ENCODE measurements at places on chromosomes 16 and 17. TPM values are rescaled to one million over a fixed set of nuclear protein-coding genes. Genes with fewer than 3 reads are reported as not detected.

- no peaks in the 10 kb centered on the region for H3K36me3 ChIP-seq
- DNase-seq = no peak
- H3K27ac ChIP-seq = no peak overlapping the region
- no peak overlapping the region for H3K4me3 ChIP-seq
- H3K4me1 ChIP-seq = peaks cover 1% of the 10 kb centered on the region
Measured at GRCh38 chr17:41617698-41618097, 5.1 kb upstream of the KRT16 start.

- H3K36me3 ChIP-seq = no peaks in the 10 kb centered on the region
- no peak for DNase-seq
- H3K27ac ChIP-seq = no peak overlapping the region
- H3K4me3 ChIP-seq = no peak overlapping the region
- no peaks in the 10 kb centered on the region for H3K27me3 ChIP-seq
Measured at GRCh38 chr16:73234496-73234895, 186.6 kb upstream of the ZFHX3 start.

DNA sequence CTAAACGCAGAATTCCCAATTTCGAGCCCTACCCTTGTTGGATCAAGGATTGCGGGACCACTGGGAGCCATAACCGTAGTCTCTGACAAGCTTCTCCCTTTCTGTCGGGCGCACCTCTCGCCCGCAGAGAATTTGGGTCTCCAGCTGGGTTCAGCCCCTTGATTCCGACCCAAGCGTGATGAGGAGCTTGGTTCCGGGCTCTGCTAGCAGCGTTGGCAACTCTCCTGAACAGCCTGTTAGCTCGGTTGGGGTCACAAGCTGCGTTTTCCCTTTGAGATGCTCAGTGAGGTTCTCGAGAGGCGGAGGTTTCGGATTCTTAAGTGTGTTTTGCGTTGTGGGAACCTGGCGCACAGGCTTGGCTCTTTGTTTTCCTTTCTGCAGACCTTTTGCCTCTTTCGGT lies 655 bp downstream of the ATXN1L start:
- H3K36me3 ChIP-seq = peaks cover 25% of the 10 kb centered on the region
- H3K4me3 ChIP-seq = peak overlapping the region; percentile 98

DNA sequence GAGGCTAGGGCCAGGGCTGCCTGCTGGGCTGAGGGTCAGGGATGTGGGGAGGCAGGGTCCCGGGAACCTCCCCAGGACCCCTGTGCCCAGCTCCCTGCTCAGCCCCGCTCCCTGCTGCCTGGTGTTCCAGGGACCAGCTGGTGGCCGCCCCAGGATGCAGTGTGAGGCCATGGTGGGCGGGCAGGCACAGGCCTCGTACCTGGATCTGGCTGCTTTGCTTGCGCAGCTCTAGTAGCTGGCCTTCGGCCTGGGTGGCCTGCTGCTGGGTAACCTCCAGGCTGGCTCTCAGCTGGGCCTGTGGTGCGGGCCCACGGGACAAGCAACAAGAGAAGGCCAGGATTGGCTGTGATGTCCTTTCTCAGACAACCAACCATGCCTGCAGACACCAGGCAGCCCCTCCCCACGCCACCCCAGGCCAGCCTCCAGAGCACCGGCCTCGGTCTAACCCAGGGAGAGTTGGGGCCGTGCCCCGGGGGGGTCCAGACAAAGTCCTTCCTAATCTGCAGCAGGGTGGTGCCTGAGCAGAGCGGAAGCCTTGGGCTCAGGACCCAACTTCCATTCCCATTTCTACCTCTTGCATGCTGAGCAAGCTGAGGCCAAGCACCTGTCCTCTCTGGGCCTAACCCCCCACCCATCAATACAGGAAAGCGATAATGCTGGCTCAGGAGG lies 4.1 kb downstream of the TRIM65 start:
- peaks cover 19% of the 10 kb centered on the region for H3K4me1 ChIP-seq
- peaks cover 18% of the 10 kb centered on the region for H3K36me3 ChIP-seq
- H3K27me3 ChIP-seq = no peaks in the 10 kb centered on the region
- DNase-seq = no peak
- H3K27ac ChIP-seq = no peak overlapping the region

GRCh38 chr17:72640415-72641165 lies 451.9 kb downstream of the SLC39A11 start:
- H3K27ac ChIP-seq = peak overlapping the region; percentile 37
- H3K4me3 ChIP-seq = no peak overlapping the region
- peaks cover 2% of the 10 kb centered on the region for H3K4me1 ChIP-seq
- no peaks in the 10 kb centered on the region for H3K27me3 ChIP-seq
- no peak for DNase-seq
- no peaks in the 10 kb centered on the region for H3K36me3 ChIP-seq

DNA sequence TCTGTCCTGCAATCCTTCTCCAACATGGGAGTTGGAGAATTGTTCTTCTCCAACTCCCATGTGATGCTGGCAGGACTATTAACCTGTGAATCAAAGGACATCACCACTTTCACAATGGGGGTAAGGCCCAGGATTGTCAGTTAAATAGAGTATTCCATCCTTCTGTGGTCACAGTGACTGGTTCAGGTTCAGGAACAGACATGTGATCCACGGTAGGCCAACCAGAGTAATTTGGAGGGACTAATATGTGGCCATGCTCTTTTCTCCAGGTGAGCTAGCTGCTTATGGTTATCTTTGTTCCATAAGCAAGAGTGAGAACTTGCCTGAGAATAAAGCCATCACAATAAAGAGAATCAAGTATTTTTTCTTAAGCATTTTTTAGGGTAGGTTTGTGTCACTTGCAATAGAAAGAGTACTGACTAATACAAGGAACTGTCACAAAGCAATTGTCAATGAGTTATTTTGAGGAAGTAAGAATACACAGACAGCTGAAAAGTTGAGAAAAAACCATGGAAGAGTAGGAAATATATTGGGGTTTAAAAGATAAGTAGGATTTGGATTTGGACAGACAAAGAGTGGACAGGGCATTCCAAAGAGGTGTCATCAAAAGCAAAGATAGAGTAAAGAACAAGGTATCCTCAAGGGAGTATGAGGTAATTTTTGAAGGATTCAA lies 63.4 kb downstream of the BRIP1 start:
- DNase-seq = no peak
- H3K27me3 ChIP-seq = no peaks in the 10 kb centered on the region
- H3K4me3 ChIP-seq = no peak overlapping the region
- H3K27ac ChIP-seq = no peak overlapping the region
- no peaks in the 10 kb centered on the region for H3K4me1 ChIP-seq

DNA sequence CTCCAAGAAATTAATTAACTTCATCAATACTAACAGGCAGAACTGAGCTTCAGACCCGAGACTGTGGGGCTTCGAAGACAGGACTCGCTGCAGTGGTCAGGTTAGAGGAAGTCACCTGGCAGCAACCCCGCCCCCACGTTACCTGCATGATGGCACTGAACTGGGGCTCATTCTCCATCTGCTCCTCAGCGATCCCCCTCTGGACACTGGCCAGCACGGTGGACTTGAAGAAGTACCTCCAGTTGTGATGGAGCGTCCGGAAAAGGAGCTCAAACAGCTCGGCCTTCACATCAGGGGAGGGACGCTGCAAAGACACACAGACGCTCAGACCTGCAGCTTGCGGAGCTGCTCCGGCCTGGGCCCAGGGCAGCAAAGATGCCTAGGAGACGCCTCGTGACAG lies 40.9 kb upstream of the GSG1L start:
- H3K4me3 ChIP-seq = no peak overlapping the region
- no peak for DNase-seq
- H3K27me3 ChIP-seq = no peaks in the 10 kb centered on the region

DNA sequence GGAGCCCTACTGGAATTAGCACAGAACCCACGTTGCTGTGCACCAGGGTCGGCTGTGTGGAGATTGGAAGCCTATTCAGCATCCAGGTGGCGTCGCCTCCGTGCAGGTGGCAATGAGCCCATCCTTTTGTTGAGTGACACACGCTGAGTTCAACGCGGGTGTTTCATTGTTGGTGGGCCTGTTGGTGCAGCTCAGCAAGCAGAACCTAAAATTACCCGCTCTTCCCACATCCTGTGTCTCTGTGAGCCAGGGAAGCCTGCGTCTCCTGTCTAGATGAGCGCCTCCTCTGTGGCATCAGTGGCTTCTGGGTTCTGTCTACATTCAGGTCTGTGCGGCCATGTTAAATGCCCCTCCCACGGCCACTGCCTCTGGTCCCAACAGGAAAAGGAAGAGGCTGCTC lies 14.5 kb downstream of the CD2BP2 start:
- H3K27ac ChIP-seq = peak overlapping the region; percentile 56
- DNase-seq = no peak
- H3K27me3 ChIP-seq = no peaks in the 10 kb centered on the region
- H3K4me3 ChIP-seq = no peak overlapping the region

DNA sequence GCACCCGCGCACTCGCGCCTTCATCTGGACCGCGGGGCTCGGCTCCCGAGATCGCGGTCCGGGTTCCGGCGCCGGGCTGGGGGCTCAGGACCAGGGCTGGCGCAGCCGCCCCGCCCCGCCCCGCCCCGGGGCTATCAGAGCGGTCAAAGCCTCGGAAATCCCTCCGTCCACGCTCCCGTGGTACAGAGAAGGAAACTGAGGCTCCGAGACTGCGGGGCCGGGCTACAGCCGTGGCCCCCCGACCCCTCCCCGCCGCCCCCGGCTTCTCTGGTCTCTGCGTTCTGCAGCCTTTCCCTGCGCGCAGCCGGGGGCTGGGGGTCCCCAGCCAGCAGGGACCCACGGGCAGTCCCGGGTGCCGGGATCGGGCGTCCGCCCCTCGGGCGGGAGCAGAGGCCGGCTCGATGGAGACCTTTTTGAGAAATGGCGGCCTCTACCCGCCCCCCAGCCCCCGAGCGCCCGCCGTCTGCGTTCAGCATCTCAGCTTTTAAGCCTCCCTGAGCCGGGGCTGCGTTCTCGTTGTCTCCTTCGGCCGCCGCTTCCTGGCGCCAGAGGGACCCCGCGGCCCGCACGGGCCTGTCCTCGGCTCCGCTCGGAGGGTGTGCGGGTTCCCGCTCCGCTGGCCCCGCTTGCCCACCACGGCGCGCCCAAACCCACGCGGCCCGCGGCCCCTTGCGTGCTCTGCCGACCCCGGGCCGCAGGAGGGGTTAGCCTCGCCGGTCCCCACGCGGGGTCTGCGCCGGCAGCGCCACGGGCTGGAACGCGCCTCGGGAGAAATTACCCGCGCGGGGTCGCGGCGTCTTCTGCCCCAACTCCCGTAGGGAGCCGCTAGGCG lies 1.5 kb upstream of the NPTX1 start:
- H3K4me1 ChIP-seq = peaks cover 27% of the 10 kb centered on the region
- DNase-seq = no peak
- H3K4me3 ChIP-seq = peak overlapping the region; percentile 30
- no peaks in the 10 kb centered on the region for H3K36me3 ChIP-seq
- peaks cover 99% of the 10 kb centered on the region for H3K27me3 ChIP-seq

DNA sequence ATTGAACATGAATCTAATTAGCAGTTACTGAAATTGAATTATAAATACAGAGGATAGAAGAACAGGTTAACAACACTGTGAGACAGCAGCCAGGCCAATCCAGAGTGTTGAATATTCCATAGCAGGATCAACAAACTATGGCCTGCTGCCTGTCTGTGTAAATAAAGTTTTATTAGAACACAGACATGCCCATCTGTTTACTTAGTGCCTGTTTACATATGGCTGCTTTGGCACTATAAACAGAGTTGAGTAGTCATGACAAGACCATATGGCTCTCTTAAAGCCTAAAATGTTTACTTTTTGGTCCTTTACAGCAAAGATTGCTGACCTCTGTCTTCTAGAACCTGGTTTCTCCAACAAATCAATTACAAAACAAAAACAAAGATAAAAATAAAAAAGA lies 115.4 kb upstream of the CDC42EP4 start:
- H3K4me1 ChIP-seq = peaks cover 4% of the 10 kb centered on the region
- no peak overlapping the region for H3K27ac ChIP-seq
- H3K27me3 ChIP-seq = no peaks in the 10 kb centered on the region

GRCh38 chr17:35373534-35373983 lies at the start of gene SLFN11:
Gene SLFN11, minus strand, starts transcription at chr17:35373621. Its CDS starts 9,814 bp downstream, at chr17:35363807.
- H3K4me3 ChIP-seq = peak within 1 kb of the TSS; percentile 76
- H3K36me3 ChIP-seq = no peaks in the 10 kb centered on the region
- peak within 1 kb of the TSS; percentile 81 for H3K27ac ChIP-seq
- DNase-seq = peak; percentile 67
- peaks cover 8% of the 10 kb centered on the region for H3K4me1 ChIP-seq

- peak overlapping the region; percentile 96 for H3K27ac ChIP-seq
- no peaks in the 10 kb centered on the region for H3K27me3 ChIP-seq
- peaks cover 4% of the 10 kb centered on the region for H3K36me3 ChIP-seq
- DNase-seq = peak; percentile 95
- peak overlapping the region; percentile 35 for H3K4me3 ChIP-seq
Measured at GRCh38 chr17:77444984-77445759, 304.4 kb downstream of the SEC14L1 start.

DNA sequence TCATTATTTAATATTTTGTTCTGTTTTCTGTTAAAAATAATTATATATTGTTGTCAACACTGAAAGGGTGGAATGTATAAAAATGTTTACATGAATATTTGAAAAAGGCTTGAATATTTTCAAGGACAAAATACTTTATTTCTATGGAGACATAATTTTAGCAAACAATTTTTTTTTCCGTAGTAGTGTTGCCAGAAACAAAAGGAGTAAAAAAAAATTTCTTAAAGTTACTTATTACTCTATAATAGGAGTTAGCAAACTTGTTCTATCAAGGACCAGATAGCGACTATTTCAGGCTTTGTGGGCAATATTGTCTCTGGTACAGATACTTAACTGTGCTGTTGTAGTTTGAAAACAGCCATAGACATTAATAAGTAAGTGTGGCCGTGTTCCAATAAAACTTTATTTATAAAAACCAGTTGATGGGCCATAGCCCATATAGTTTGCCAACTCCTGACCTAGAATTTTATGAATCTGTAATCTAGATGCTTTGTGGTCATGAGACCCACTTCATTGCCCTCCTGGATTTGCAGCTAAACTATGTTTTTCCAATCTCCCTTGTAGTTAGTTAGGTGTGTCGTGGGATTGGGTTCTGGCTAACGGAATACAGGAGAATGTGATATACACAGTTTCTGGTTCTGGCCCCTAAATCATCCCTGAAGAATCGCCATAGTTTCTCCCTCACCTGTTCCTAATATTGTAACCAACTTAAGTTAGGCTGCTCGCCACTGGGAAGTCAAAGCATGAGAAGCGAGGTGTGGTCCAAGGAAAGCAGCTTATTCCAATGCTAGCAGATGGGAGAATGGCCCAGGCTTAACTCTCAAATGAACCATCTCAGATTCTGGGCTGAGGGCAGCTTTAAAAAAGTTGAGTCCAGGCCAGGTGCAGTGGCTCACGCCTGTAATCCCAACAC lies 153.6 kb downstream of the ABCA8 start:
- H3K4me1 ChIP-seq = no peaks in the 10 kb centered on the region
- H3K27me3 ChIP-seq = no peaks in the 10 kb centered on the region
- H3K36me3 ChIP-seq = no peaks in the 10 kb centered on the region
- H3K4me3 ChIP-seq = no peak overlapping the region
- no peak overlapping the region for H3K27ac ChIP-seq

DNA sequence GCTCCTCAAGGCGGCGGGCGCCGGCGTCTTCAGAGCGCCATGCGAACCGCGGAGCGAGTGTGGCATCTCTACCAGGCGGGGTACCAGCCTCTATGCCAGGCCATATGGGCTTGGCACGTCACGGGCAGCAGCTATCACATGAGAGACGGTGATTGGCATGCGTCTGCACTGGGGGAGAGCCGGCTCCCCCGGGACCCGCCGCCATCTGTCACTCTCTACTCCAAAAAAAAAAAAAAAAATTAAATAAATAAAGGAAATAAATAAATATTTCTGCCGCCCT lies at the start of gene NEUROD2:
NEUROD2 (minus strand) TSS at position 70 of the 280 bp plus-strand sequence. CDS start 1,321 bp downstream, outside the sequence.
- no peak within 1 kb of the TSS for H3K27ac ChIP-seq
- DNase-seq = no peak
- H3K4me1 ChIP-seq = no peaks in the 10 kb centered on the region
- peak within 1 kb of the TSS; percentile 5 for H3K4me3 ChIP-seq
- H3K36me3 ChIP-seq = no peaks in the 10 kb centered on the region
- peaks cover 84% of the 10 kb centered on the region for H3K27me3 ChIP-seq

The GLIS2 gene
- total RNA-seq = 0.85 TPM

The FN3K gene
- 0.24 TPM for total RNA-seq

The GPR139 gene
- total RNA-seq = not detected

The MT1A gene
- 1.2 TPM for total RNA-seq

The PITPNM3 gene
- 0.33 TPM for total RNA-seq

Data from thymus (tissue), 14 donors.